Stimulated activated CD8-positive, alpha-beta memory T cell treated with anti-CD3 and anti-CD28 coated beads, Interleukin-7, amount 100 ng/mL, for 4 hours (primary cell): ENCODE measurements at places on chromosomes 1 and 21.

- DNase-seq = no peak
Observed at GRCh38 chr1:34800214-34800613, 7.4 kb downstream of the GJA4 start.

DNA sequence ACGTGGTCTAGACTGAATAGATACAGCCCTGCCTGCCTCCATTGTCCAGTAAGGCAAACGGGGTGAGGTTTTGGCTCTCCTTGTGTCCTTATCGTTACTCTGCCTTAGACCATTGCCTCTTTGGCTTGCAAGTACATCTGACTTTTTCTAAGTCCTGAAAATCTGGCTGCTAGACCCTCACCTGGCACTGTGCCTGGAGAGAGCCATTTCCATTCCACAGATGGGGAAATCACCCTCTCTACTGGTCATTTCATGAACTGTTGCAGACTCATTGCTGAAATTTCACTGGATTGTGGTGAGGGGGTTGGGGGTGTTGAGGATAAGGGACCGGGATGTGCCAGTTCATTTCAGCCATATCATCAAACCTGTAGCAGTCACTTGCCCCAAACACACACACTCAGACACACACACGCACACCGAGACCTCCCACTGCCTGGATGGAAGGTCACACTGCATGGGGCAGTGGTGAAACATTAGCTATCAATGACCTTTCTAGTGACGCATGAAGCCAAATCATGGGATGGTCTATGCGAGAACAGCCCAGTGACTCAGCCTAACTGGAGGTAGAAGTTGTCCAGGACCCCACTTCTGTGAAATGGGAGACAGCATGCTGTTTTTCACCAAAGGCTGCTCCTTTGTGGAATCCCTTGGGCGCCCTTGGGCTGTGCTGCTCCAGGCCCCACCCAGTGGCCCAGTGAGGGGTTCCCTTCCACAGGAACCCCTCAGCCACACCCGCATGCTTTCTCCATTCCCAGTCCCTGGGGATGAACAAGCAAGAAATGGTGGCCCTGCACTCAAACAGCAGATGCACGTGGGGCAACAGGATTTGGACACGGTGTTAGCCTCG, 34.9 kb upstream of the VASH2 start:
- DNase-seq = no peak

- DNase-seq = no peak
Observed at GRCh38 chr21:39196838-39197237, 13.6 kb upstream of the PSMG1 start.

DNA sequence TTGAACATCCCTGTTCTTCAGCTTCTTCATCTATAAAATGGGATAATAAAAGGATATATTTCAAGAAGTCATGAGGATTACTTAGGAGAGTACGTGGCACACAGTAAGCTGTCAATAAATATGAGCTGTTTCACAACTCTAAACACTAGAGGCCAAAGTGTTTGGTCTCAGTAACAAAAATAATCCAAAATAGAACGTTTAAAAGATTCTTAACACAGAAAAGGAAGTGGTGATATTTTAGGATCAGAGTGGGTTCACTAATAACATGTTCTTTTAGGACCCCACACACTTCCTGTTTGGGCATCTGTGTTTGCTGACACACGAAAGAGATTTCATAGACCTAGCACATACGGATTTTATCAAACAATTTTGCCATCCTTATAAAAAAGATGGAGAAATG, 32.9 kb downstream of the TNFSF18 start:
- DNase-seq = no peak

DNA sequence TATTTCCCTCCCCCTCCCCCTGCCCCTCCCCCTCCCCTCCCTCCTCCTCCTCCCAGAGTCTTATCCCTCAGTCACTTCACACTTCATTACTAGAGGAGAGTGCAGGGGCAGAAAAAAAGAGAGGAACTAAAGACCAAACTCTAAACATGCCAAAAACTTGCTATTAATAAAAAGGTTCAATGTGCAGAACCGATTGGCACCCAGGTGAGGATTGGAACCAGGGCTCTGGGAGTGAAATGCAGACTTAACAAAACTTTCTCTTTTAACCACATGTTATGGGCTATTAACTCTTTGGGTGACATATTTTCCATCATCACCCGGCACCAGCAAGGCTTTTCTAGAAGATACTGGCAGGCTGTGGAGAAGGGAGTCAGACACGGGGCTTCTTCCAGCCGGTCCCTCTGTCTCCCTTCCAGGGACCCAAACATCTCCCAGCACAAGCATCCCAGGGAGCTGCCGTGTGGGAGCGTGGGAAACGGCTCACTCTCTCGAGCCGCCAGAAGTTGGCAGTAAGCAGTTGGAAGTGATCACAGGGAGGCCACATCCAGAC, 13.6 kb downstream of the NID1 start:
- no peak for DNase-seq

DNA sequence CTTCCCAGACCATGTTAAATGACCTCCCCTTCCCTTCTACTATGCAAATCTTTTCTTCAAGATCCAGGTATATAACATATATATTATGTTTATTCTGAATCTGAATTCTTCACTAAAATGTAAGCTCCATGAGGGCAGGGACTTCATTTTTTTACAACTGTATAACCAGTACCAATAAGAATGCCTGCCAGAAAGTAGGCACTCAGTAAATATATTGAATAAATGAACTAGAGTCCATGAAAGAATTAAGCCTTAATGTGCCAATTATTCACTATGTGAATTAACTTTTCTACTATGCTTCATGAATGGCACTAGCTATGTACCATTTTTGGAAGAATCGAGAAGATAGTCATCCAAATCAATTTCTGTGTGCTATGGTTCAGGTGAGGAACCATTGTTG, 60.1 kb downstream of the SH3GLB1 start:
- DNase-seq = no peak

- no peak for DNase-seq
Observed at GRCh38 chr1:94332952-94333351, 85.2 kb upstream of the ABCD3 start.

DNA sequence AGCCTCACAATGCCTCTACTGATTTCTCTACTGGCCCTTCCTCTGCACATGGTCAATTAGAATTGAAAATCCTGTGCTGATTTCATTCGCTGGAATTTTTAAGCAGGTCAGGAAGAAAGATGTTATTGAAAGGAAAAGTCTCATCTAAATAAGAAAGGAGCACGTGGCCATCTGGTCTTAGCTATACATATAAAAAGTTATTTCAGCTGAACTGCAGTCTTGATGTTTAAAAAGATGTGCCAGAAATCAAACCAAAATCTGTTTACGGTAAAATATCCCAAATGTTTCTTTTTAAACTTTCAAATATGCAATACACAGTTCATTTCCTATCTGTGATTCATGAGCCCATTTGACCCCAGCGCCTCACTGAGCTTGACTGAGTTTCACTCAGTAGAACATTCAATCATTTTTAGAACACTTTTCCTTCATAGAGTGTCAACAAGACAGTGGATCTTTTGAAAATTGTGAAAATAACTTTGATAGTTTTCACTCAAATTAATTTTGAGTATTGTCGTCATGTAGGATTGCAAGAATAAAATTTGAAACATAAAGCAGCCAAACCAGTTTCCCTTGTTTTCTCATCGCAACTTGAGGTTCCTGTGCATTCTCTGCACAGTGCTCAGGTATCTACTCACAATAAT, 293.6 kb downstream of the PTPRC start:
- no peak for DNase-seq

GRCh38 chr1:173798078-173798477, 26.4 kb upstream of the DARS2 start:
- DNase-seq = no peak

- DNase-seq = no peak
Observed at GRCh38 chr1:183778045-183778444, 26.9 kb upstream of the RGL1 start.

DNA sequence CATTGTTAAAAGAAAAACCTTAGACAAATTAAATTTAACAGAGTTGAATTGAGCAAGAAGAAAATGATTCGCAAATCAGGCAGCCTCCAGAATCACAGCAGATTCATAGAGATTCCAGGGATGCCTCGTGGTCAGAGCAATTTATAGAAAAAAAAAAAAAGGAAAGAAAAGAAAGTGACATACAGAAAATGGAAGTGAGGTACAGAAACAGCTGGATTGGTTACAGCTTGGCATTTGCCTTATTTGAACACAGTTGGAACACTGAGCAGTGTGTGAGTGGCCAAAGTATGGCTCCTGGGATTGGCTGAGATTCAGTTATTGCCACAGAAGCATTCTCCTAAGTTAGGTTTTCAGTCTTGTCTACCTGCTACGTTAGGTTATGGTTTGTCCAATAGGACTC, 9.1 kb upstream of the C21orf91 start:
- no peak for DNase-seq

- no peak for DNase-seq
Observed at GRCh38 chr1:93614986-93615581, 66.6 kb downstream of the BCAR3 start.

- DNase-seq = no peak
Observed at GRCh38 chr1:168374566-168374965, 93.9 kb downstream of the TBX19 start.

- DNase-seq = no peak
Observed at GRCh38 chr1:33516891-33517567, 44.6 kb downstream of the ZSCAN20 start.

- DNase-seq = no peak
Observed at GRCh38 chr1:24769656-24770651, 24.7 kb downstream of the CLIC4 start.

DNA sequence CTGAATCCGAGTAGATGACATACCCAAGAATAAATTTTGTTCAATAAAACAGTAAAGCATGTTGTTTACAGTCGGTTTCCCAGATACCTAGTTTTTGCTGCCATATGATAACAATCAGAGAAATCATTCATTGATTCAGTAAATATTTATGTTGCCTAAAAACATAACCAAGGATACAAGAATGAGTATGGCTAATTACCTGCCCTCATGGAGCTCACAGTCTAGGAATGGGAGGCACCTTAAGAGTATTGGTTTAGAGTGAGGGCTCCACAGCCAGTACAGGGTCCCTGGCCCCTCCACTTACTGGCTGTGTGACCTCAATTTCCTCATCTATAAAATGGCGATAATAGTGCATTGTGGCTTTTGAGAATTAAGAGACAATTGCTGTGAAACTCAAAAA, 921 bp downstream of the ATP5PB start:
- DNase-seq = no peak

DNA sequence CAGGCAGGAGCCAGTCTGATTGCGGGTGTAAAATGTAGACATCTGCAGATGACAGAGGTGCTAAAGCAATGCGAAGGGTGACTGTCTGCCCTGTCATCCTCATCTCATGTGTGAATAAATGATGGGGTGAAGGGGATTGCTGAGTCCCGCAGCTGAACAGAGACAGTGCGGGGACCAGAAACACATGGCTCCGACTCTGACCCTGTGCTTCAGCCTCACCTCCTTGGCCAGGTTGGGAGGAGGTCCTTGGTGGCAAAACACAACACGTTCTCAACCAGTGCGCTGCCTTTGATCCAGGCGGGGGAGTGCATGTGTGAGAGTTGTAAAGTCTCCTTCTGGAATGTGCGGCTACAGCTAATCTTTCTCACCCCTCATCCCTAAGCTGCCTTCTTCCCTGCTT, 32.0 kb upstream of the TTC22 start:
- DNase-seq = no peak

DNA sequence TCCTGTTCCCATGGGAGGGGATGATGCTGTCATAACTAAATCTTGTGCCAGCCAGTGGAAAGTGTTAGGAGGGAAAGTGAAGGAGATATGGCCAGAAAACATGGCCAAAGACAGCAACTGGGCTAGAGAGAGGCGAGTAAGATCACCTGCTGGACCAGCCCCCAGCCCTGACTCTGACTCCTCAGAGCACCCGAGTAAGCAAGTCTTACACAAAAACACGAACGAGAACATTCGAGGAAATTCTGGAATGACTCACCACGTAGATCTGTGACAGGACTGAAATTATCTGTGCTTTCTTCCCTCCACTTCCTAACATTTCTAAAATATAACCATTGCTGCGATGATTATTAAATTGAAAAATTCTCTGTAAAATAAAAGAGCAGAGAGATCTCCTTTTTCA, 9.2 kb downstream of the ZNF496 start:
- DNase-seq = no peak

DNA sequence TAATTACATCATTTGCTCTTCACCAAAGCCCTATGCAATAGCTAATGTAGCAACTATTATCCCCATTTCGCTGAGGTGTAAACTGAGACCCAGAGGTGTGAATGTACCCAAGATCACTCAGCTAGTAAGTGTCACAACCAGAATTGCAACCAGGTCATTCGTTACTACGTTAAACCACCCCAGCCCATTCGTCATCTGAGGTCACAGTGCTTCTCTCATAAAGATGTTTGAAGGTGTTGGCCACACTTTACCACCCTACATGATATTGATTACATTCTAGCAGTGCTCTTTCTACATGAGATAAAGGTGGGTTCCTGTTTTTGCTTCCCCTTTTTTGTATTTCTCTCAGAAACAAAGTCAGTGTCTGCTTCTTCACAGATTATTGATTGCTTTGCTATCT, 195.3 kb downstream of the ZBTB18 start:
- DNase-seq = no peak

DNA sequence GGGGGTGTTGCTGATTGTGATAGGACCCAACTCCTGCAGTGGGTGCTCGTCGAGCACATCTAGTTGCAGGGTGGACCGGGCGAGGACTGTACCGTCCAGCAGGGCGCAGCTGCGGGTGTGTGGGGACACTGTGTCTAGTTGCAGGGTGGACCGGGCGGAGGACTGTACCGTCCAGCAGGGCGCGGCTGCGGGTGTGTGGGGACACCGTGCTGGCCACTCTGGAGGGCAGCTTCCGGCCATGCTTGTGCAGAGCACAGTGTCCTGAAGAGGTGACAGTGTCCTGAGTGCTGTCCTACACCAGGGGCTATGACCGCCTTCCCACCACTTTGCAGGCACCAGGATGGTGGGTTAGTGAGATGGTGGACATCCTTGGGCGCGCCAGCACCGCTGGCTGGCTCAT, 4.6 kb upstream of the TRPM2 start:
- no peak for DNase-seq

- DNase-seq = no peak
Observed at GRCh38 chr1:9922342-9922741, 12.3 kb upstream of the CTNNBIP1 start.

- DNase-seq = no peak
Observed at GRCh38 chr1:207925210-207925609, 14.3 kb upstream of the CD34 start.

DNA sequence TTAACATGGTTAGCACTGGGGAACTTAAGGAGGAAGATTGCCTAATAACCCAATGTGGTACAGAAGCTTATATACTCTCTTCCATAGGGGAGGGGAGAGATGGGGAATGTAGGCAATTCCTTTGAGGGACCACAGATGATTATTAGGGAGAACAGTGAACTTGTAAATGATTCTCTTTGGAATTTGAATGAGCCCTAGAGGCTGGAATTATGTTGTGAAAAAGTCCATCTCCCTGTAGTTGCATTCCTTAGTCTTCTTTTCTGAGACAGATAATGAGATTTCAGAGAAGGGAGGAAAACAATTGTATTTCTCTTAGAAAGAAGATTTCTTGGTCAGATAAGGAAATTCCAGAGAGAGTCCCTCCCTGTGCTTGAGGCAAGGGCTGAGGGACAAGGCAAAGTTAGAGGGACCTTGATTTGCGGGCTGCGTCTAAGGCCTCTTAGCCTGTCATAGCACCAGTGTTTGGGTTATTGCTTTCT, 89.0 kb upstream of the HMCN1 start:
- DNase-seq = no peak

- DNase-seq = no peak
Observed at GRCh38 chr21:42683371-42684108, 30.1 kb downstream of the PDE9A start.
